ENCODE measurements at places on chromosomes 2 and 18.

DNA sequence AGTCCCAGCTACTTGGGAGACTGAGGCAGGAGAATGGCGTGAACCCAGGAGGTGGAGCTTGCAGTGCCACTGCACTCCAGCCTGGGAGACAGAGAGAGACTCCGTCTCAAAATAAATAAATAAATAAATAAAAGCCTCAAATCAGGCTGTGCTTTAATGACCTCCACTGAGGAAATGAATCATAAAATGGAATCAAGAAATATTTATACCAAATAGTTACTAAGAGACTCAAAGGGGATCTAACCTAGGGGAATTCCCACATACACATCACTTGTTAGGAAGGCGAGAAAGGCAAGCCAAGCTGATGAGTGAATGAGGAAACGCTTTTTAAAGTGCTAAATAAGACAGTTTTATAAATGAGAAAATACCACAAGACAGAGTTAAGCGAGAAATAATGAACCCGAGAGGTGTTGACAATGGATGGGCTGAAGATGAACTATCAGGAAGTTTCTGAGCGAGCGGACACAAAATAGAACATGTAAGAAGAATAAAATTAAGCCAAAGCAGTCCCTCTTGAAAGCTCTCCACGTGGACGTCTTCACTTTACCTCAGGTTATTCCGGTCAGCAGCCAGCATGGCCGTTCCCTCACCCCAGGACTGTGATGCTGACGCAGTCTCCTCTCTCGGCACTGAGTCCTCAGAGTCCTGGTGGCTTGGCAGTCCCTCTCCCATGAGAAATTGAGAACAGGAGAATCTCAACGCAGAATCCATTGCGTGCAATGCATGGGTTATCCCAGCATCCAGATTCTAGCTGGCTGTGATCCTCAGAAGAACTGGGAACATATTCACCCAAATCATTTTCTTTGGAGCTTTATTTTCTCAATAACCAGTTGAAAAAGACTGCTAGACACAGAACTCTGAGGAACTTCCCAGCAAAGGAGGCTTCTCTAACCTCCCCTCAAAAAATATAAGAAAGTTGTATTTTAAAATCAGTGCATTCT is 22.3 kb downstream of the PXDN start:
- no peak for DNase-seq

GRCh38 chr18:77482190-77483085 is 232.8 kb downstream of the GALR1 start:
- no peak for DNase-seq

- no peak for DNase-seq
Observed at GRCh38 chr2:43110442-43110871, 115.9 kb downstream of the ZFP36L2 start.

GRCh38 chr2:163877316-163877715 is 141.5 kb upstream of the FIGN start:
- DNase-seq = no peak

GRCh38 chr2:145569108-145569507 is 1049.2 kb upstream of the ZEB2 start:
- DNase-seq = no peak

DNA sequence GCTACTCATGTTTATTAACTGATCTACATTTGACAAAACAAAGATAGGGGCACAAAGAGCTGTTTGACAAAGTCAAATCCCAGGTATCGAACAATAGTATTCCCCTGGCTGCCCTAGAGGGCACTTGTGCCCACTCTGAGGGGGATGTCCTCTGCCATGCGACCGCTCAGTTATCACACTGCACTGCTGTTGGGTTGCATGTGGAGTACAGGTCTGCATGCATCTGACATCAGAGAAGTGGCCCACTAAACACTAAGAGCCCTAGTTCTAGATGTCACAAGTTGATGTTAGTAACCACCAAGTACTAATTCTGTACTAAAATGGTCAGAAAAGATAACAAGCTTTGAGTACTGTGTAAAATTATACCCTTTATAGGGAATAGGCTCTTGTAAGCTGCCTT is 20.1 kb upstream of the FLACC1 start:
- no peak for DNase-seq

DNA sequence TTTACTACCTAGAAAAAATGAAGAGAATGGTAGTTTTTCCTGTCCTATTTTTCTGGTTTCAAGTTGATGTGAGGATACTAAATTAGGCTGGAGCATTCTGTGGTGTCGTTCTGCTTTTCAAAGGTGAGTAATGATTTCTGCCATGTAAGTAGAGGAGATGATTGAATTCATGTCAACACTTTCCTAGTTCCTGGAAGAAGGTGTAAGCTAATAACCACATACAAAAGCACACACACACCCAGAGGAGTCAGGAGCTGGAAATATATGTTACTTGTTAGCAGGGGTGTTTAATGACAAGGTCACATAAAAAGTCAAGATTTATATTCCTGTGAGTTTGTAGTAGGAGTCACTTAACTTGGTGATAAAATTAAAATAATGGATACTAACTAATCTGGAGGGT is 172.1 kb downstream of the TMX3 start:
- no peak for DNase-seq

- no peak for DNase-seq
Observed at GRCh38 chr2:226267516-226268289, 531.9 kb downstream of the IRS1 start.

- no peak for DNase-seq
Observed at GRCh38 chr2:126761256-126761980, 105.5 kb downstream of the GYPC start.

GRCh38 chr18:51128533-51128932 is 68.9 kb downstream of the MEX3C start:
- DNase-seq = no peak

DNA sequence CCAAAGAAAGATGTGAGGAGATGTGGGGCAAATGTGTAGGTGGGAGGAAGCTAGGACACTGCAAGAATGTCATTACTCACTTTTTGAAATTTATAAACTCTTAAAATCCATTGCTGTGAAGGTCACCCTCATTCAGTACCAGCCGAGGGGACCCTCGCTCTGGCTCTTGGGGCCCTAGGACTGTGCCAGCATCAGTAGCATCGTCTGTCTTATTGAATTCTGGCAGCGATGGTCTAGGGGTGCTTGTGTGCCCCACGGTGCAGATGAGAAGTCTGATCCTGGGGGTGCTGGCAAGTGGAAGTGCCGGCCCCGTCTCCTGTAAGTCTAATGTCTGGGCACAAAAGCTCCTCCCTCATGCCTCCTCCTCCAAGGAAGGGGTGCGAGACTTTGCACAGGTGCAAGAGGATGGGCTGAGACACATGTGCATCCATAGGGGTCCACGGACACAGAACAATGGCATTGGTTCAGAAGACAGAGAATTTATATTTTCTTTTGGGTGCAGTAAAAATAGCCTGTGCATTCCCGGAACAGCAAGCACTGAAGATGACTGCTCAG is 266.7 kb upstream of the HDAC4 start:
- DNase-seq = no peak
